ENCODE measurements at places on chromosomes 4 and X.

GRCh38 chr4:152708361-152708760, 28.6 kb upstream of the TMEM154 start:
- no peak for DNase-seq

GRCh38 chr4:20327808-20328207, 76.1 kb downstream of the SLIT2 start:
- DNase-seq: no peak

DNA sequence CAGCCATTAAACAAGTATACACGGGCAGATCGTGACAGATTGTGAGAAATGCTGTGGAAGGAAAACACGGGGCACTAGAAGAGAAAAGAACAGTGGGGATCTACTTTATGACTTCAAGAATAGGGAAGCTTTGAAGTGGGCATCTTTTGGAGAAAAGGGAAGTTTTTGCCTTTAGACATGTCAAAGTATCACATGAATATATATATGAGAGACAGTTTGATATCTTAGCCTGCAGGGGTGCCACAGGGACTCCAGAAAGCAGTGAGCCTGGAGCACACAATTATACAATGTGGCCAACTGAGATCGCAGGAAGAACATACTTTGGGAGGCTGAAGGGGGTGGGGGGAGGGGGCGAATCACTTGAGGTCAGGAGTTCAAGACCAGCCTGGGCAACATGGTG, 35.7 kb downstream of the RELL1 start:
- DNase-seq: no peak

DNA sequence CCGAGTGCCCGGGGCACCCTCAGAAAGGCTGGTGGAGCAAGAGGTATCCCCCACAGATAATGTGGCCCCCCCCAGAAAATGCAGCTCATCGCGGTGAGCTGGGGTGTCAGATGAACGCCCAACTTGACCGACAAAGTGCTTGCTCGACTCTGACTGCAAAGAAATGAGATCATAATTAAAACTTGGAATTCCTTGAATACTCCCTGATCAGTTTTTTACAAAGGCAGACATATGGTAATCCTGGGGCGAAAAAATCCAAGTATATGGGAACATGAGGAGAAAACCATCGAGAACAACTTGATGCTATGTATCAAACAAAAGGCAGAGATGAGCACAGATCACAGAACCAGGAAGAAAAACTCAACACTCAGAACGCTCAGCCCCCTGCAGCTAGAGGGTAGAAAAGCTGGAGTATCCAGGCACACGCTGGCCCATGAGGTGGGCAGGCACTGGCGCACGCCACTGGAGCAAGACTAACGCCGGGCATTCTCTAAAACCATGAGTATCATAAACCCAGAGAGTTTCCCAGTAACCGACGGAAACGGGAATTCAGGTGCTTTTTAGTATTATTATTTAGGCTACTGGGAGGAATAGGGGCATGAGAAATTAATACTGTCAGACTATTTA, 127.3 kb downstream of the AFAP1 start:
- DNase-seq: no peak

GRCh38 chr4:127103681-127104115, 529.1 kb upstream of the INTU start:
- DNase-seq: no peak

DNA sequence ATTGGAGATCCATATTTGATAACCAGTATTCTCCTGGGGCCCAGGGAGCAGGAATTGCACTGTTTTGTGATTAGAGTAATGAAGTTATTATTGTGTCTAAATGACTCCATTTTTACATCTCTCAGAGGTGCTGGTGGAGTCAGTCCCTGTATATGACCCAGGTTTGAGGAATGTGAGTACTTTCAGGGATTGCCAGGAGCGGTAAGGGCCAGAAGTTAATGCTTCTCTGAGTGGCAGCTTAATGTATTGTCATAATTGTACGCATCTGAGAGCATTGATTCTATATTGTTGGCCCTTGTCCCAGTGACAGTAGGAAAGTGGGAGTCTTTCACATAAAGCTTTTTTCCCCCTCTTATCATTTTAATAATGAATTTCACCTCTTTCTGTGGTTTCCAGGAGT, 146.2 kb downstream of the GATB start:
- DNase-seq: no peak

DNA sequence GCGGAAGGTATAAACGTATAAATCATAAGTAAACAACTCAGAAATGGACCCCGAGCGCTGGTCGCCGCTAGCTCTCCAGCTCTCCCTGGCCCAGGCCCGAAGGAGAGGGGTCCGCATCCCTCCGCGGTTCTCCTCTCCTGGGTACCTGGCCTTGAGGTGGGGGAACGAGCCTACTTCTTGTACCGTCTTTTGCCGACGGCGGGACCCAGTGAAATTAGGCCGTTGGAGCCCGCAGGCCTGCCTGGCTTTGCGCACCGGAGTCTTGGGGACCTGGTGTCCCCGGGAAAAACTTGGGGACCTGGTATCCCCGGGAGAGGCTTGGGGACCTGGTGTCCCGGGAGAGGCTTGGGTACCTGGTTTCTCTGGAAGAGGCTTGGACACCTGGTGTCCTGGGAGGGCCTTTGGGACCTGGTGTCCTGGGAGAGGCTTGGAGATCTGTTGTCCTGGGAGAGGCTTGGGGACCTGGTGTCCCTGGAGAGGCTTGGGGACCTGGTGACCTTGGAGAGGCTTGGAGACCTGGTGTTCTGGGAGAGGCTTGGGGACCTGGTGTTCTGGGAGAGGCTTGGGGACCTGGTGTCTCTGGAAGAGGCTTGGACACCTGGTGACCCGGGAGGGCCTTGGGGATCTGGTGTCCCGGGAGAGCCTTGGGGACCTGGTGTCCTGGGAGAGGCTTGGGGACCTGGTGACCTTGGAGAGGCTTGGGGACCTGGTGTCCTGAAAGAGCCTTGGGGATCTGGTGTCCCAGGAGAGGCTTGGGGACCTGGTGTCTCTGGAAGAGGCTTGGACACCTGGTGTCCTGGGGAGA, 12.0 kb downstream of the SHOX start:
- DNase-seq: no peak

DNA sequence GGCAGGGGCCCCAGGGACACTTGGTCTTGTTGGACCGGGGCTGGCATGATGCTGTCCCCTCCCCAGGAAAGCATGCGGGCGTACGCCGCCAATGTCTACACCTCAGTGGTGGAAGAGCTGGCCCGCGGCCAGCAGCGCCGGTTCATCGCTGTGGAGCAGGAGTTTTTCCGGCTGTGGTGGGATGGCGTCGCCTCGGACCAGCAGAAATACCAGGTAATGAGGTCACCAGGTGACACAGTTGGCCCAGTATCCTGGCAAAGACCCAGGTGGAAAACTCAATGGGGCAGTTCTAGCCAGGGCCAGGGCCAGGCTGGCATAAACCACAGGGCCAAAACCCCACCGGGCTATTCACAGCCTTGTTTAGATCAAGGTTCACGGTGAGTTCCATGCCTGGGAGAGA, 1.5 kb downstream of the MAN2B2 start:
- DNase-seq: no peak

DNA sequence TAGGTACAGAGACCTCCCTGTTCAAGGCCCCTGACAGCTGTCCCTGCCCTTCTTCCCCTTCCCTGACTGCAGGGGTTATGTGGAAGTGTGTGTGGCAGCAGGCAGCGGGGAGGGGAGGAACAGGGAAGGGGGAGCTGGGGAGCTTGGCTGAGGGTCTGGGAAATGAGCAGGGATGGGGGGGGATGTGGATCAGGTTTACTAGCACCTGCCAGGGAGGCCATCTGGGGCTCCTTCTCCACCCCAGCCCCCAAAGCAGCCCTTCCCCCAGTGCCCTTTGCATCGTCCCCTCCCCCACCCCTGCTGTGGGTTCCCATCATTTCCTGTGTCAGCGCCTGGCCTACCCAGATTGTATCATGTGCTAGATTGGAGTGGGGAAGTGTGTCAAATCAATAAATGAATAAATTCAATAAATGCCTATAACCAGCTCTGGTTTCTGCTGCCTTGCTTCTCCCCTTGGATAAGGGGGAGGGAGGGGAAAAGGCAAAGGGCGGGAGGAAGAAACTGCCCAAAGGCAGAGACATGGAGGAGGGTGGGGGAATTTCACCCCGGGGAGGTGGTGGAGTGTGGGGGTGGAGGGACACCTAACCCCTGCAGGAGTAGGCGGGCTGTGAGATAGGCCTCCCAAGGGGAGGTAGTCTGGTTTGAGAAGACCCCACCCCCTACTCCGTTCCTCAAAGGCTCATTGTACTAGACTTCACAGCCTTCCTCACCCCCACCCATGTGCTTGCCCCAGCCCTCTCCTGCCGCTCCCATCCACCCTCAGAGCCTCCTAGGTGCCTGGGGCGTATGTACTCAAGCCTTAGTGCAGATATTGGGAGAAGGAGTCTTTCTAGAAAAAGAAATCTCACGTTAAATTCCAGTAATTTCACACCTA, 3.2 kb downstream of the CXorf65 start:
- peak; percentile 62 for DNase-seq

- peak; percentile 80 for DNase-seq
These were observed 68.0 kb downstream of the N4BP2 start for GRCh38 chr4:40124690-40125089.

- no peak for DNase-seq
These were observed 70.6 kb downstream of the AR start for GRCh38 chrX:67614423-67614822.

DNA sequence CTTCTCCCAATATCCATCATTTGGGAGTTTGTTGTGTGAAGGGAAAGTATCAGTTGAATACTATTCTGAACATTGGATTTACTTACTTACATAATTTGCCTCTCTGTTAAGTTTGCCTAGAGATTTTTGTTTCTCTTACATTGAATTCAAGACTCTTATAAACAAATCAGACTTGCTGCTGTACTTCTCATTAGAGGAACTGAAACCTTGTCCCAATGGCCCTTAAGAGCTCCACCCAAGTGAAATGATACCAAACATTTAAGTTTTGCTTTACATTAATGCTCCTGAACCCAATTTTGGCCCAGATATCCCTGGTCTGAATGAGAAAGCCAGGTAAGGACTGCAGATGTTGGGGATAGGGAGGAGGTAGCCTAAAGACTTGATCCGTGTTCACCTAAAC, 32.0 kb downstream of the HAND2 start:
- no peak for DNase-seq

DNA sequence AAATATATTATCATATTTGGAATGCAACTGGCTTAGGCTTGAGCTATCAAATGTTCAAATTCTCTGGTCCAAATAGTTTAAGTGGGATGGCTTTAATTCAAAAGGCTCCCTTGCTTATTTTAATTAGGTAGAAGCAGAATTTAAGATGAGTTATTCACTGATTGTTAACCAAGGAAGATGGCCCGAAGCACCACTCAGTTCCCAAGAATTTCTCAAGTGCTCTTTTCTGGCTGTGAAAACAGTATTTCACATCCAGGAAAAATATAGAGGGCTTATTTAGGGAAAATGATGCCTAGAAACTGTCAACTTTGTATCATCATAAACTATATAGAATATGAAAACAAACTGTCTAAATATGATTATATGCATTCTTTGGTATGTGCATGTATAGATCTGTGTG, 246.5 kb upstream of the SFRP2 start:
- no peak for DNase-seq

- DNase-seq: no peak
These were observed 4.1 kb downstream of the RHOXF1 start for GRCh38 chrX:120111611-120112010.

GRCh38 chrX:96611619-96612362, 72.9 kb upstream of the DIAPH2 start:
- DNase-seq: no peak

GRCh38 chrX:153375571-153375970, 25.6 kb downstream of the PNMA6E start:
- DNase-seq: no peak

GRCh38 chr4:3729882-3730226, 36.3 kb upstream of the ADRA2C start:
- no peak for DNase-seq

GRCh38 chr4:80610845-80611677, 275.5 kb downstream of the CFAP299 start:
- no peak for DNase-seq

- peak; percentile 15 for DNase-seq
These were observed 10.5 kb upstream of the MGST2 start for GRCh38 chr4:139655116-139655515.

- no peak for DNase-seq
These were observed 310.8 kb downstream of the AFF2 start for GRCh38 chrX:148811236-148811635.

DNA sequence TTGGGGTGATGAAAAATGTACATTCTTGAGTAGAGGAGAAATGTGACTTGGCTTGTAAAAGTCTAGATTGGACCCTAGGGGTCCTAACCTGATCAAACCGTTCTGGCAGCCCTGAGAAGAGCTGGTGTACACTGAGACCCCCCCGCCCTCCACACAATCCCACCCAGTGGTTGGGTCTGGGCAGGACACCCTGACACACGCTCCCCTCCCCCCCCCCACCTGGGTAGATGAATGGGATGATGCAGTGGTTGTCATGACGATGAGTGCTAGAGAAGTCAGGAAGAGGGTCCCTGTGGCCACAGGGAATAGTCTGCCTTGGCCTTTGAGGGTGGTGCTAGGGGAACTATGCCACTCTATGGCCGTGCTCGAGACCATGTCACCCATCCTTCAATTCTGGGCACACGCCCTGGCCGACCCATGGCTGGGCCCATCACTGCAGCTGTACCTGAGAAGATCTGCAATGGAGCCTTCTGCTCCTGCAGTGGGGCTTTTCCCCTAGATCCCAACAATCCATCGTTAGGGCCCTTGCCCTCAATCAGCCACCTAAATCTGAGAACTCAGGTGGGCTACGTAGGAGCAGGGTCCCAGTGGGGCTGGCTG, 4.4 kb downstream of the CDK16 start:
- no peak for DNase-seq

GRCh38 chr4:105632599-105632998, 75.9 kb downstream of the INTS12 start:
- no peak for DNase-seq

All from CD8-positive, alpha-beta T cell (primary cell).